ENCODE measurements at places on chromosomes 11 and 22.

DNA sequence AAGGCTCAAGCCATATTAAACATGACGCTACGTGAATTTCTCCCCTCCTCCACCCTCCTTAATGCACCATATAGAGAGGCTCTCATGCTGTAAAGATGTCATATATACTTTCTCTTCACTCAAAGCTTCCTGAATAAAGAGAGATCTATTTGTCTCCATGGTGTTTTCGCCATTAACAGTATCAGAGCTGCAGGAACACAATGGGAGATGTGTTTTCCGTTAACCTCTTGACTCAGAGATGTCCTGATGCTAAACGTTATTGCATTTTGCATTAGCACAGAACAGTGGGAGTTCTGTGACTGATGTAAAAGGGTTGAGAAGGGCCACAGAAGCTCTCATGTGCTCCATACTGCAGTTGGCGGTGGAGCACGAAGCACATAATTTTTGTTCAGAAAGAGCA is 25.7 kb upstream of the BLID start:
- DNase-seq = no peak

- DNase-seq = no peak
Measured at GRCh38 chr11:68750195-68751003, 921 bp downstream of the TESMIN start.

DNA sequence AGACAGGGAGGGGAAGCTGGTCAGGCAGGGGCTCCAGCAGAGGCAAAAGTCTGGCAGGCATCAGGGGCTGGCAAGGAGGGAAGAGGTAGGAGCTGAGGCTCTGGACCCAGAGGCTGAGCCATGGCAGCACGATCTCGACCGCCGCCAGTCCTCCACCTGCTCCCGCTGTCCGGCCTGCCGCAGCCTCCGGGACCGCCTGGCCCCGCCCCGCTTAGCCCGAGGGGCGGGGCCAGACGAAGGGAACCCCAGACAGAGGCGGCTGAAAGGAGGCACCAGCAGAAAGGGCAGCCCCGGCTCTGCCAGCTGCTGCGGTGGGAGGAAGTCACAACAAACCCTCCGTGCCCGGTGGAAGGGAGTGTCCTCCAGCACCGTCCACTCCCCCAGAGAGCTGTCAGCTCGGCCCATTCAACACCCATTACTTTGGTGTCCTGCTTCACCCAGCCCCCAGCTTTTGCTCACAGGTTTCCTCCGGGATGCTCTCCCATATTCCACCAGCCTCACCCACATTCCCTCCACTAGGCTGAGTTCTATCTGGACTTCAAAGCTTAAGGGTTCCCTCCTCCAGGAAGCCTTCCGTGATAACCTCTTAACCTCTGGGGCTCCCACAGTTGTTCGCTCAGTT is at the start of gene MFNG:
Gene MFNG (minus strand): TSS at position 161 of the 622 bp plus-strand sequence. CDS start 207 bp downstream, outside the sequence.
- peak; percentile 85 for DNase-seq

DNA sequence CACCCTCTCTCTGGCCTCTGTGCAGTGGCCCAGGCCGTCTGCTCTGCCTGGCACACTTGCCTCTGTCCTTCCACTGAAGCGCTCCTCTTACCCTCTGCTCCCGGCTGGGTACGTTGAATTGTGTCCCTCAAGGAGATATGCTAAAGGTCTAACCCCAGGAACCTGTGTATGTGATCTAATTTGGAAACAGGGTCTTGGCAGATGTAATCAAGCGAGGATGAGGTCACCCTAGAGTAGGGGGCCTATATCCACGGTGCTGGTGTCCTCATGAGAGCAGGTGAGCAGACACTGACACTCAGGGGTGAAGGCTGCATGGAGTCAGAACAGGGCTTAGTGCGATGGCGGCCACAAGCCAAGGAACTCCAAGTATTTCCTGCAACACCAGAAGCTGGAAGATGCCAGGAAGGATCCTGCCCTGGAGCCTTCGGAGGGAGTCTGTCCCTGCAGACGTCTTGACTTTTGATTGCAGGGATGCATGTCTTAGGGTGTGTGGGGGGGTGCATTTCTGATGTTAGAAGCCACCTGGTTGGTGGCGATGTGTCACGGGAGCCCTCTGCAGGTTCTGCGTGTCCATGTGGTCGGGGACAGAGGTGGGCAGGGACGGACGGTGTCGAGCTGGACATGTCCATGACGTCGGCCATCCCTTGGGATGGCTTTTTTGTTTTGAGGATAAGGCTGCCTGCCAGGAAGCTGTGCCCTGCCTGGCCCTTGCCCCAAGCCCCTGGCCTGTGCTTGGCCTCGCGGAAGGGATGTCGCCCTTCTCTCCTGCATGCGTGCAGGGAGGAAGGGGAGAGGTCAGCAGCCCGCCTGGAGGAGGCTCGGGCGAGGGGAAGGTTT is 68.6 kb downstream of the LRP5 start:
- DNase-seq = no peak

- DNase-seq = no peak
Measured at GRCh38 chr22:46536537-46537224, 739 bp downstream of the CELSR1 start.

GRCh38 chr11:115499241-115499799 is 4.9 kb downstream of the CADM1 start:
- DNase-seq = no peak

Measured in activated CD4-positive, alpha-beta T cell treated with anti-CD3 and anti-CD28 coated beads, Interleukin-2, Interleukin-4, amounts not matched to agents 100 ng/mL and 50 ng/mL, durations not matched to agents 16 hours and 8 hours (primary cell).